ENCODE measurements at places on chromosomes 7 and 10.
A peak's percentile ranks its signal among the peaks of the same experiment; 100 is the strongest.

DNA sequence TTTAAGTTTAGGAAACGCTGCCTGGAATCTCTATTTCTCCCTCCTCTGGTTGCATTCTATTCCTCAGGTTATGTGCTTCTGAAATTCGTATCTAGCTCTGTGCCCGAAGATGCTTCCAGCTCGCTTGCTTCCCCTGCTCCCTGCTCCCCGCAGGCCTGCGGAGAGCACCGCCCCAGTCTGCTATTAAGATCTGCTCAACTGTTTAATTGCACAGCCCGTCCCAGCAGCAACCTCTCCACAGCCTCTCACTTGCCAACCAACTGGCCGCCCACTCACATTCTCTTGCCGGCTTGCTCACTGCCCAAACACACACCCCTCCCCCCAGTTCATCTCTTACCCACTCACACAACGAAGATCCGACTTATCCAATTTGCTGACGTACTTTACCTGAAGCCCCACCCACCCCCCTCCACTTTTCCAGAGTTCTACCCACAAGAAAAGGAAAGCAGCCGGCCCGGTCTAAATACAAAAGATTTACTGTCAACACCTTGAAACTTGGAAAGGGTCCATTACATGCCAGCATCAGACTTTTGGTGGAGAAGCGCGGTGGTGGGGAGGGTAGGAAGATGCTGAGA lies 167.3 kb upstream of the KLF14 start:
- peak; percentile 43 for DNase-seq

DNA sequence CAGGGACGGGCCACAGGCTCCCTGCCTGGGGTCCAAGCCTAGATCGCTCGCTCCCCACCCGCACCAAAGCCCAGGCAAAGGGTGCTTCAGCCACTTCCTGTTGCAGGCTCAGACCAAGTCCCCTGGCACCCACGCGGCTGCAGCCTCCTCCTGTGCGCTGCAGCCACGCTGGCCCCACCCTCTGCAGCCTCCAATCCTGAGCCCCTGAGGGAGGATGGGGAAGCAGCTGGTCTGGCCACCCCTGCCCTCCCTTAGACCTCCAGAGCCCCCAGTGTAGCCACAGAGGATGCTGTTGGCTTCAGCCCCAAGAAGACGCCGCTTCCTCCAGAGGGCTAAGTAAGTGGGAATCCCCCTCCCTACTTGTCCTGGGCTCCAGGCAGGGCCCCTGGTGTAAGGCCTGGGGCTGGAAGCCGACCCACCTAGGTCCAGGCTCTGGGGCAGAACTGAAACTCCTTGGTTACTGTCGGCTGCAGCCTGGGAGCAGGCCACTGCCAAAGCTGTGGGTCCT lies 9.4 kb downstream of the LIMK1 start:
- DNase-seq = peak; percentile 23

- DNase-seq = no peak
Observed at GRCh38 chr10:50293513-50294313, 42.4 kb upstream of the ASAH2 start.

- DNase-seq = no peak
Observed at GRCh38 chr10:119691726-119692125, 34.1 kb upstream of the INPP5F start.

DNA sequence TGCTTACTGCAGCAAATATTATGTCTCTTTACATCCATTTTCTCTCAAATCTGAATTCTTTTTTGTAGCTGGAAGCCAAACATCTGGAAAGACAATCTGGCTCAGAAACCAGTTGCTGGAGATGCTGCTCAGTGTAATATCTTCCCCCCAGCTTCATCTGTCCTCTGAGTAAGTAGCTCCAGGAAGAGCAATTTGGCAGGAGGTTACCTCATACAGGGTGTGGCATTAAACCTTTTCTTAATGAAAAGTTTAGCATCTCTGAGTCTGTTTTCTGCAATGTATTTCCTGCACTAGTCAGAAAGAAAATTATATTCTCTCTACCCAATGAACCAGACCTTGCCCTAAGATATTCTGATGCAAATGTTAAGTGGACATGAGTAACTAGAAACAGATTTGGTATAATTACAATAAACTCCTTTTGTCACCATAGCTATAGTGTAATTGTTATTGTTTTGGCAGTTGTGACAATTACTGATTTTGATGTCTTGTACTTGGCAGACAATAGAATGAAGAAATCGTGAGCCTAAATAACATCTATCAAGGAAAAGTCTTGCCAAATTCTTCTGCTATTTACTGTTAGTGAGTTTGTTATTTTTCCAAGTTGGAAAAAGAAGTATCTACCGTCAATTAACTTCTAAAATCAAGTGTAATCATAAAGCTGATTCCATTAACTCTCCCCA lies 123.3 kb downstream of the WDFY4 start:
- no peak for DNase-seq

GRCh38 chr7:129014501-129015101 lies 40.3 kb downstream of the TNPO3 start:
- DNase-seq = no peak

DNA sequence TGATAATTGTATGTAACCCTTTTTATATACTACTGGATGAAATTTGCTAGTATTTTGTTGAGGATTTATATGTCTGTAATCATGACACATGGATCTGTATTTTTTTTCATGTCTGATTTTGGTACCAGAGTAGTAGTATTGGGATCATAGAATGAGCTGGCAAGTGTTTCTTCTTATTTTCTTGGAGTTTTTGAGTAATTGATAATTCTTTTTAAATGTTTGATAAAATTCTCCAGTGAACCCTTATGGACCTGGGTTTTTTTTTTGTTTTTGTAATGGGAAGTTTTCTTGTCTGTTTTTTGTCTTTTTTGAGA lies 28.4 kb downstream of the ZNF33A start:
- no peak for DNase-seq

DNA sequence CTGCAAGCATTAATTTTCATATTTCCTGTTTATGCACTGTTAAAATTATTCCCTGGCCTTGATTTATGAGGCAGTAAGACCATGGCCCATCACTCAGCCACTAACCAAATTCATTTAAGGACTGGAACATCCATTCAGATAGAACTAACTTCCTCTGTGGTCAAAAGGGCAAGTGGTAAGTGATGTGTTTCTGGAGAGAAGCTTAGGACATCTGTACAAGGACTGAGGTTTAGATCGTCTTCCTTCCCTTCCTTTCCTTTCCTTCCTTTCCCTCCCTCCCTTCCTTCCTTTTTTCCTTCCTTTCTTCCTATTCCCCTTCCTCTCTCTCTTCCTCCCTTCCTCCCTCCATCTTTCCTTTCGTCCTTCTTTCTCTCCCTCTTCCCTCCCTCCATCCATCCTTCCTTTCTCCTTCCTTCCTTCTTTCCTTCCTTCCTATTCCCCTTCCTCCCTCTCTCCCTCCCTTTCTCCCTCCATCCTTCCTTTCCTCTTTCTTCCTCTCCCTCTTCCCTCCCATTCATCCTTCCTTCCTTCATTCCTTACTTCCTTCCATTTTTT lies 1019.4 kb downstream of the TYW1 start:
- DNase-seq = no peak

DNA sequence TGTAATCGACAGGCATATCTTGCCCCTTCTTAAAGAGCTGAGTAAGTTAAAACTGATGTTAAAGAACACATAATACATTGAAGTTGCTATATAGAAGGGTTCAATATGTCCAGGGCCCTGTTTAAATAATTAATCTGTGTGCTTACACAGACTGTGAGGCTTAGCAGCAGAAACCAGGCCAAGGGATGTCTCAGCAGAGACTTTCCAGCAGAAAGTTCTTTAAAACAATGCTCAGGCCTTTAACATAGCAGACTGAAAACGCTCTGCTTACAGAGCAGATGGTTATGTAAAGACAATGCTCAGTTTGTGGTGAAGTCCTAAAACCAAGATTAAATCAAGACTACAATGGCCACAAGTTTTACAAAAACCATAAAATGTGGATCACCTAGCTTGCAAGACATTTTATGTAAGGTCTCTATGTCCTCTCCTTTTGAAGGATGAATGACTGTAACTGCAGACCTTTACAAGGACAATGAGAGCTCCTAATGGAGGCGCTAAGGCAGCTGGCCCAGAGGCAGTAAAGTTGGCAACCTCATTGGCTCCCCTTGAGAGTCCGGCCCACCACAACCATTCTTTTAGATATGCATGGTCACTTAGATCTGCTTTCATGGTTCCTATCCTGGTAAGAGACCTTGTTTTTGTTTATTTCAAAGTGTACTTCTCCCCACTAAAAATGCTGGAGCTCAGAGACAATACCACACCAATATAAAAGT lies 56.3 kb downstream of the FZD1 start:
- DNase-seq = no peak

All from hippocampal formation (tissue), 2 donors.